Activated CD8-positive, alpha-beta T cell treated with anti-CD3 and anti-CD28 coated beads, Interleukin-2, amount 10 ng/mL, durations not matched to agents 7 days and 5 days (primary cell): ENCODE measurements at places on chromosomes 6 and 20. TPM values are rescaled to one million over a fixed set of nuclear protein-coding genes. Genes with fewer than 3 reads are reported as not detected.

SYNDIG1 gene
- not detected for total RNA-seq

CAGE1 gene
- 0.16 TPM for total RNA-seq

- no peak for DNase-seq
Measured at GRCh38 chr6:163583558-163583957, 169.0 kb downstream of the QKI start.

DNA sequence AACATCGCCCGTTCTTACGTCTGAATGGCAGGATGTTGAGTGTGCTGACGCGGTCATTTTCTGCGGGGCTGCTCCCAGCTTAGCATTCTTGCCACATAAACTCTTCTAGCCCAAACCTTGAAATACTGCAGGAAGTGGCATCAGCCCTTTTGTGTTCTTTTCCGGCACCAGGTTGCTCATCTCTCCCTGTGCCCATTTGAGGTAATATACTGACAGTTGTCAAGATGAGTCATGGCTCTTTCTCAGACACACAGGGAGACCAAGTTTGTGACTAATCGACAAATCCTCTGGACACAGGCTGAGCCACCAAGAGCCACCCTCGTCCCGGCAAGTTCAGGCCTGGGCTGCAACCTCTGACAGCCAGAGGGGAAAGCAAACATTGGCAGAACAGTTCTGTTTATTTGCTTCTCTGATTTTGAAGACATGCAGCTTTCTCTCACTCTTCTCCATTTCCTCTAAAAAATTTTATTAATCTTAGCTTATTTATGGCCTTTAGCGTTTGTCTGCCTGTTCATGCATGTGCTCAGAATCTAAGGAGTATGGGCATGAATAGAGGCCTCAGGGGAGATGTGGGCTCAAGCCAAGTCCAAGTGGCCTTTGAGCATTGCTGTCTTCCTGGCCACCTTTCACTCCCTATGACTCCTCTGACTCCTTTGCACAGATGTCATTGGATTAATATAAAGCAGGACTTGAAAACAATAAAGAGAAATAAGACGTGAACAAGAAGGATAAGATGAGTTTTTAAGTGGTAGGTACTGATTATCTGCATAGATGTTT, 328.2 kb upstream of the JAG1 start:
- no peak for DNase-seq

DNA sequence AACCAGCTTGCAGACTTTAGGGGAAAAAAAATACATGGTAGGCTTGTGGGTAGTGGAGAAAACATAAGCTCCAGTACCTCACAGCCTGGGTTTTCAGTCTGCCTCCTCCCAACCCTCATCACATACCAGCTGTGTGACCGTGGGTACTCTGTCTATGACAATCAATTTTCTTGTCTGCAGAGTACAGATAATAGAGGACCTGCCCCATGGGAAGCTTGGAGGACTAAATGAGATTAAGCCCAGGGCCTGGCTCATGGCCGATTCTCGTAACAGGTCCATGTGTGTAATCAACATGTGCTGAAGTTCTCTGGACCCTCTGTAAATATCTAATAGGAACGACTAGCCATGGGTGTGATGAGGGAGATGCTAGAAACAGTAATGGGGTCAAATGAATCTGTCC, 34.0 kb downstream of the NT5E start:
- no peak for DNase-seq

VSTM2L gene
- total RNA-seq, result 0.21 TPM
